T-helper 22 cell (primary cell): ENCODE measurements at places on chromosomes 4 and X.

DNA sequence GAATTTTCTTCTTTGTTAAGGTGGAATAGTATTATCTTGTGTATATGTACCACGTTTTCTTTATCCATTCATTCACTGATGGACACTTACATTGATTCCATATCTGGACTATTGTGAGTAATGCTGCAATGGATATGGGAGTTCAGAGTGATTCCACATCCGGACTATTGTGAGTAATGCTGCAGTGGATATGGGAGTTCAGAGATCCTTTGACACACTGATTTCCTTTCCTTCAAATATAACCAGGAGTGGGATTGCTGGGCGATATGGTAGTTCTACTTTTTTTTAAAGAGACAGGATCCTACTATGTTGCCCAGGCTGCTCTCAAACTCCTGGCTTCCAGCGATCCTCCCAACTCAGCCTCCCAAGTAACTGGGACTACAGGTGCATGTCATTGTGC lies 12.1 kb downstream of the TMEM156 start:
- DNase-seq = no peak

DNA sequence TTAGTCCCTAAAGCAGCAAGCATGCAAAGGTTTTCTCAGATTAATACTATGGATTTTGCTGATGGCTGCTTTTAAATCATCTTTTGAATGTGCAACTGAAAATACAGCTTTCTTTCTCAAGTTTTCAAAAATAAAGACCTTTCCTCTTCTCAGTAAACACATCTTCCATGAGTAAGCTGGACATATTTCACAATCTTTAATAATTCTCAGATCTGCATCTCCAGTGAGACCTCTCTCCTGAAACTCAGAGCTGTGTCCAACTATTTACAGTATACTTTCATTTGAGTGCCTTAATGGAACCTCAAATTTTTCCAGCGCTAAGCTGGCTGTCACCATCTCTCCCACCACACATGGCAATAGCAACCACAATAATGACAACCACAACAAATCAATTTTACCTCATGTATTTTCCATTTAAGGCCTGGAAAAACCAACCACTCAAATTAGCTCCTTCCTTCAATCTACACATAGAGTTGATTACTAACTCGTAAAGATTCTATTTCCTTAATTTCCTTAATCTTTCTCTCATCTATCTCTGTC lies 192.4 kb upstream of the RPL34 start:
- DNase-seq = no peak

GRCh38 chr4:86026720-86027119 lies 333.1 kb downstream of the MAPK10 start:
- DNase-seq = no peak

GRCh38 chr4:38873290-38873944 lies 5.8 kb downstream of the FAM114A1 start:
- DNase-seq = no peak

DNA sequence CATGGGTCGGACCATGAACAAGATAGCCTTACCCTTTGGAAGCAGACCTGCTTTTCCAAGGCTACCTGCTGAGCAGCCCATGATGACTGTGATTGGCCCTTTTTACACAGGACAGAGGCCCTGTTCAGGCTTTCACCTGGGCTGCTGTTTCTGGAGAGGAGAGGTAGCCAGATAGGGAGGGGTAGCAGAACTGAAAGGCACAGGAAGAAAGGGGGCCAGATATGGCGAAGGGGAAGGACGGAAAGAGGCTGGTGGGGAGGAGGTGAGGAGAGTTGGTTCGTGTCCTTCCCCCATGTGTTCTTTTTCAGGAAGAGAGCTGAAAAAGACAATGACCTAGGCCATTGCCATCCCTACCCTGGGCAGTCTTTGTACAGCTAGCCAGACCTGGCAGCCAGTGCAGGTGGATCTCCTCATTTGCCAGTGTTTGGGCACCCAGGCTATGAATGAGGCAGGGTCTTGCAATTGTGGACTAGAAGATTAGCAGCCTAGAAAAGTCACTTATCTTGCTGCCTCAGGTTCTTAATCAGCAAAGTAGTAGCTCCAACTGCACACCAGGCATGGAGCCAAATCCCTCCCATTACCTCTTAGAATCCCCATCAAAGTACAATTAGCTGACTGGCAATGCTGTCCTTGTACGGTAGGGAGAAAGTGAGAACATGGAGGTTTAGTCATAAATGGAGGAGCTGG lies 139.6 kb downstream of the AMMECR1 start:
- DNase-seq = no peak

GRCh38 chr4:114694770-114695169 lies 96.2 kb downstream of the UGT8 start:
- no peak for DNase-seq
